Hippocampal formation (tissue), 2 donors: ENCODE measurements at places on chromosomes 5 and 9.

- DNase-seq = no peak
These were observed 194.9 kb downstream of the MAN2A1 start for GRCh38 chr5:109884676-109885075.

GRCh38 chr5:35003018-35003957, 44.5 kb downstream of the AGXT2 start:
- peak; percentile 40 for DNase-seq

GRCh38 chr5:69048230-69048629, 45.6 kb upstream of the SLC30A5 start:
- peak; percentile 58 for DNase-seq

DNA sequence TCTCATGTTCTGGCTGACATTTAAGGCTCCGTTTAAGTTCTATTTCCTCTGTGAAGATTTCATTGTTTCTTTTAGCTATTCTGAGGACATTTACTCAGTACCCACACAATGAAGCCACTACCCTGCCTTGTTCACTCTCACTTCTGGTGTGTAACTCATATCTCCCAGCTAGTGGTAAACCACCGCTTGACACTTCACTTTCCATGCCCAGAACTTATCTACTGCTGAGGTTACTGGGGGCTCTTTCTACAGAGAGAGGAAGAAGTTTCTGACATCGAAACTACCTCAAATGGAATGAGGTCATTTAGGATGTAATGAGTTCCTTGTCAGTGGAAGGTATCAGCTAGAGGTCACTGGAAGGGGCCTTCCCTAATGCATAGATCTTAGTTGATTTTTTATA, 501.5 kb downstream of the DMAC1 start:
- DNase-seq = no peak

GRCh38 chr9:91243029-91243428, 118.7 kb downstream of the AUH start:
- no peak for DNase-seq

- no peak for DNase-seq
These were observed 161.8 kb upstream of the SPRY4 start for GRCh38 chr5:142486581-142486980.

DNA sequence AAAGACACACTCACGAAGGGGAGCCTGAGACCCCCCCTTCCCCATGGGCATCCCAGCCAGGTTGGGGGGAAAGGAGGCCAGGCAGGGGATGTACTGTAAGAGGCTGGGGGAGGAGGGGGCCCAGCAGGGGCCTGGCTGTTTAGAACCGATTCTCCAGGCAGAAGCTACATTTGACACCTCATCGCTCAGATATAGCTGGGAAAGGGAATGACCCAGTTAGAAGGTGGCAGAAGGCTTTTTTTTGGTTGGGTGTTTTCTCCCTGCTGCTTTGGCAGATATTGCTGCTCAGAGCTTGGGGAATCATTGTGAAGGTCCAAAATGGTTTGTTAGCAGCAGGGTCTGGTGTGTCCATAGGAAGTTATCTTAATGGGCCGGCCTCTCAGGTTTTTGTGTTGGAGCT, 6.0 kb downstream of the CDX1 start:
- DNase-seq = no peak

GRCh38 chr5:172719211-172719610, 51.8 kb downstream of the DUSP1 start:
- no peak for DNase-seq

DNA sequence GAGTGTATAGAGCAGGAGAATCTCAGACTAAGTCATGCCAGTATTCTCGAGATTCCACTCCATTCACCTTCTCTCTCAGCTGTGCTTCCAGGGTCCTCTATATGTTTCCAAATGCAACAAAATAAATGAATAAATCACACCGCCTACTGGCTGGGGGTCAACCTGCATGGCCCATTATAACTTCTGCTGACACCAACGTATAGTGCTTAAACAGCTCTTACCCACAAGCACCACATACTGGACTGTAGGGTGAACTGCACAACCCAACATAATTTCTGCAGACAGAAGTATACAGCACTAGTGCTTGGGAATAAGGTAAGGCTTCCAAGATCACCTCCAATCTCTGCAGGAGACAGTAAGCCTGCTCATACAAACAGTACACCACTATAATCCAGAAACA, 33.1 kb upstream of the HTR4 start:
- no peak for DNase-seq

- peak; percentile 27 for DNase-seq
These were observed 51.7 kb downstream of the ERGIC1 start for GRCh38 chr5:172885597-172886340.

DNA sequence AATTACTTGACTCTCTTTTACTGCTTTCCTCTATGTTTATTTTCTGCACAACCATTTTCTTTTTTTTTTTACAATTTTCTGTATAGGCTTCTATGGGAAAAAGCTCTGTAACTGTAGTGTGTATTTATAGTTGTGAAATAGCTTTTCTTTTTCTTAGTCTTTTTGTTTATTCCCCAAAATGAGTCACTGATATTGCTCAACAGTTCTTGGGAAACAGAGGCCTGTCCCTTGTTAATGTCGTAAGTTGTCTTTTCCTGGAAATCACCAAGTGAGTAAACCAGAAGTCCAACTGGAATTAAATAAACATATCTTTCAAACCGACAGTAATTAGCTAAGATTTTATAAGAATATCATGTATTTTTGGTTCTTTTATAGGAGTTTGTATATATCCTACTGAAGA, 325.1 kb upstream of the PRR16 start:
- no peak for DNase-seq

DNA sequence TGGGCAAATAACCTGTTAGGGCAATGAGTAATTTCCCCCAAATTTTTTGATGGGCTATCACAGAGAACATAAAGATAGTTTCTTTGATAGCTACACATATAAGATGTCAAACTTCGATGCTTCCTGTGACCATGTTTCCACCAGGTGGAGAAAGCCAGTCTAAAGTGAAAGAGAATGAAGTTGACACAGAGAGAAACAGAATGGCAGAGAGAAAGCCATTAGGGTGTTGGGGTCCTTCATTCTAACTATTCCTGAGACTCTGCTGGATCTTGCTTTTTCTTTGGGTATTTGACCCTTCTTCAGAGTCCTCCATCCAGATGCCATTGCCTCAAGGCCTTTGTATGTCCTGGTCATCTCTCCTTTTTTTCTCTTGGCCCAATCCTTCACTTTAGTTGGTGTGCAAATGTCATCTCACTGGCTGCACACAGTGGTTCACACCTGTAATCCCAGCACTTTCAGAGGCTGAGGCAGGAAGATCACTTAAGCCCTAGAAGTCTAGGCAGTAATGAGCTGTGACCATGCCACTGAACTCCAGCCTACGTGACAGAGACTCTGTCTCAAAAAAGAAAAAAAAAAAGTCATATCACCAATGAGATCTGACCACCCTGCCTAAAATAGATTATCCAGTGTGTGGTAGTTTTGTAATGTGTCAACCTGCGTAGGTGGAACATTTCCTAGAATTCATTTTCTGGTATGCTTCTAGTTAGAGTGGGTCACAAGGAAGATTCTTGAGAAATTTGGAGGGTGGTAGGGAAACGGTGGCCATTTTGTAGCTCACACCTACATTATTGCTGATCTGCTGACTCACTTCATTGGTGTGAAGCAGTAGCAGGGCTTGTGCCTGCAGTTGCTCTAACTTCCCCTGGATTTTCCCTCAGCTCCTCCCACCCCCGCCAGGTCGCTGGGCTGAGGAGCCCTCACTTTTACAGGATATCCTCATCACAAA, 20.8 kb upstream of the KIF2A start:
- DNase-seq = no peak

- DNase-seq = no peak
These were observed 39.8 kb downstream of the BARHL1 start for GRCh38 chr9:132622159-132622558.

- no peak for DNase-seq
These were observed 428.5 kb downstream of the CETN3 start for GRCh38 chr5:89981021-89981420.

DNA sequence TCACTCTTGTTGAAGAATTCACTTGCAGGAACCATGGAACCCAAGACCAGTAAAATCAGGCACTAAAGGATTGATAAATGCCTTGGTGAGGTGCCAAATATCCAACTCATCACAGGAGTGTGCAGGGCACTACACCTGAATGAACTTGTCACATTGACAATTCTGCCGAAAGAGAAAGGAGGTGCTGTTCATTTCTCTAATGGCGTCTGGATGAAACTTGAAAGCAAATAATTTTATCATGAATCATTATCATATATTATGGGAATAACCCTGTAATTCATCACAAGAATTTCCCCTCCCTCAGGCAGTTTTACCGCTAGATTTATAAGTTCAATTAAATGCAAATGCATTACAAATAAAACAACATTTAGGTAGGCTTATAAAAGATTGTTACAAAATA, 360.0 kb downstream of the GLIS3 start:
- DNase-seq = no peak

- no peak for DNase-seq
These were observed 266.1 kb downstream of the NDUFS4 start for GRCh38 chr5:53826504-53826903.

- peak; percentile 27 for DNase-seq
These were observed 210.2 kb downstream of the DAB2IP start for GRCh38 chr9:121861501-121862180.

DNA sequence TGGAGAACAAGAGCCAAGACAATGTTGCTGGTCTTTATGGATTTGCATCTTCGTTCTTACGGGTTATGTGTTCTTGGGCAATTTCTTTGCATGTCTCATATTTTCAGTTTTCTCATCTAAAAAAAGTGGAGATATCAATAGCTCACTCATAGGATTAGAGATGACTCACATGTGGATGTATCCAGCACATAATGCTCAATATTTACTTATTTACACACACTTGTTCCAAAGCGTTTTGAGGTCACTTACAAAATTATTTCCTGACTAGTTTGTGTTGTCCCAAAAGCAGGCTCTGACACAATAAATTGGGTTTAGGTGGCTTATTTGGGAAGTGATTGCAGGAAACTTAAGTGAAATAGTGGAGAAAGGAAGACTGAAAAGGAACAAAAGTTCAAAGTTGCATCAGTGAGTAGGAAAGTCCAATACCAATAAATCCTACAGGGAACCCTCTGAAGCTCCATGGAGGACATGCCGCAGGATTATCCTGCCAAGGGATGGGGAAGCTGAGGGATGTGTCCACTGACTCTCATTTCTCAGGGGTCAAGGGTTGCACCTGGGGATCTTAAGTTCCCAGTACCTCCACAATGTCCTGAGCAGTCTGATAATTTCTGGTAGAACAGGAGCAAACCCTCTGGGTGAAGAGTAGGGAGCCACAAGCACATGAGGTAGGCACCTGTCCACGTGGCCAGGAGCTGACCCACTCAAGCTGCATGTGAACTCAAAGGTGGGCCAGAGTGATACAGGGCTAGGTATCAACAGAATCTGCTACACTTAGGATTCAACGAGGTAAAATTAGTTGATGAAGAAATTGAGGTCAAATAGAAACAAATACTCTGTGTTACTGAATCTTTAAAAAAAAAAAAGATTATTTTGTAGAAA, 37.4 kb upstream of the SLC44A1 start:
- DNase-seq = no peak

DNA sequence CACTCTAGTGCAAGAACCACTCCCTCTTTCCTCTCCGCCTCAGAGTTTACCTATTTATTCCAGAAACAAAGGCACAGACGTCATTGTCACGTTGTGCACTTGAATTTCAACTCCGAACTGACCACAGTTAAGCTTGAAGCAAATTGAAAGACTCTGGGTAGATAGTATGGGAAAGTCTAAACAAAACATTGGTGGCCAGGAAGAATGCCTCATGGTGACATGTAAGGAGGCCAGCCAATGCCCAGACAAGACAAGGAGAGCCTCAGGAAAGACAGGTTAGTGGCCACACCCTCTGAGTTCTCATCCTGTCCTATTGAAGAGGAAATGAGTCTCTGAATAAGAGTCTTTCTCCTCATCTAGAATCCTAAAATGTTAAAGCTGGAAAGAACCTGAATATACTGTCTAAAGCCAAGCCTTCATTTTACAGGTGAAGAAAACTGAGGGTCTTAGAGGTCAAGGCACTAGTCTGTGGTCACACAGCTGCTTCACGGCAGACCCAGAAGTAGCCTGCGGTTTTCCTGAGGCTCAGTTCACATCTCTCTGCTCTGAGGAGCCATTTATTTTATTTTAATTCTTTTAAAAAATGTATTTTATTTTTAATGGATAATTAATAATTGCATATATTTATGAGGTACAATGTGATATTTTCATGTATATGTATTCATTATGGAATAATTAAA, 30.2 kb downstream of the ZFAND5 start:
- DNase-seq = no peak

GRCh38 chr5:27458287-27458686, 419.9 kb upstream of the CDH9 start:
- DNase-seq = no peak

GRCh38 chr5:143433670-143434069, 30.2 kb upstream of the NR3C1 start:
- no peak for DNase-seq

DNA sequence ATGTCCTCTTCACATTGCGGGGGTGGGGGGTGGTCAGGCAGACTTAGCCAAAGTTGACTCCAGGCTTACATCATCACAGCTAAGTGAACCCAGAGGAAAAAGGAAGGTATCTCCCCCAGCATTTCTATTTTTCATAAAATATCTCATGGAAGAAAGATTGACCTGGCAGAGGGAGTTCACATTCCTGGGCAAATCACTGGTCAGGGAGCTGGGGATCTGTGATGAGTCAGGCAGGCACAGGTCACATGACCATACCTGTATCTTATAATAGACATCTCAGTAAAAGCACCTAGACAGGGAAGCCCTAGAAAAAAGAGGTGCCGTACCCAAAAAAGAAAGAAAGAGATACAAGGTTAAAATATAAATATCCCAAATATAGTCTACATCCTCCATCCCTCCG, 57.3 kb upstream of the WWC1 start:
- DNase-seq = no peak

- DNase-seq = no peak
These were observed 35.5 kb upstream of the GRHPR start for GRCh38 chr9:37386988-37387387.

GRCh38 chr5:96141749-96142148, 180.1 kb upstream of the ELL2 start:
- DNase-seq = no peak

DNA sequence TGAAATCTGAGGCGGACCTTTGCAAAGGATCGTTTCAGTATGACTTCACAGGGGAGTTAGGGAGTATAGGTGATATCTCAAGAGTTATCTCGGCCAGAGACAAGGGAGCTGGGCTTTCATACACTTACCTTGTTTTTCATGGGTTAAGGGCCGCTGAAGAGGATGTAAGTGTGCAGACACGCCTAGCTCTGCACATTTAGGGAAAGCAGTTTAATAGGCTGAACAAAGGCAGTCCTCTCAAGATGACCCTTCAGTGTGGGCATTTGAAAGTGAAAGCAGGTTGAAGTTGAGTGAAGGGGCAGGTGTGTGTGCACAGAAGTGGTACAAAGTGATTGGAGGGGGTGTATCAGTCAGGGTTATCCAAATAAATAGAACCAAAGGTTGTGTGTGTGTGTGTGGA, 33.1 kb upstream of the PRXL2C start:
- DNase-seq = no peak

- no peak for DNase-seq
These were observed 55.5 kb downstream of the TENT4A start for GRCh38 chr5:6768590-6769230.

- DNase-seq = no peak
These were observed 7.1 kb downstream of the TTC16 start for GRCh38 chr9:127723013-127723412.
